ENCODE measurements at places on chromosomes 2 and 18.
A peak's percentile ranks its signal among the peaks of the same experiment; 100 is the strongest.

- no peak for DNase-seq
Observed at GRCh38 chr2:128280158-128280871, 38.4 kb downstream of the HS6ST1 start.

- peak; percentile 33 for DNase-seq
Observed at GRCh38 chr18:32930695-32931301, 158.0 kb upstream of the KLHL14 start.

DNA sequence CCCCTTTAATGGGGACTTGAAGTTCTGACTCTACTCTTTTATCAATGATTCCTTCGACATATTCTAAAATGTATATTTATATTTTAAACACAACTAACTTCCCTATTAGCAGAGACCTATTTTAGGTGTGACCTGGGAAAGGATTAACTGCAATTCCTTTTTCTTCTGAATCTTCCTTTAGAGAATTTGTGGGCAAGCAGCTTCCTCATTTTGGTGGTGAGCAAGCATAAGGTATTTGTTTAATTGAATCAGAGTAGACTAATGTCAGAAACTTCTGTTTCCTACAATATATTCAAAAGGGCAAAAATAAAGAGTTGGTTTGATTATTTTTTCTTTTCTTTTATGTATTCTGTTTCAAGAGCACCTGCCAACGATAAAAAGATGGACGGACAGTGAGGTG is 237.0 kb downstream of the IKZF2 start:
- no peak for DNase-seq

DNA sequence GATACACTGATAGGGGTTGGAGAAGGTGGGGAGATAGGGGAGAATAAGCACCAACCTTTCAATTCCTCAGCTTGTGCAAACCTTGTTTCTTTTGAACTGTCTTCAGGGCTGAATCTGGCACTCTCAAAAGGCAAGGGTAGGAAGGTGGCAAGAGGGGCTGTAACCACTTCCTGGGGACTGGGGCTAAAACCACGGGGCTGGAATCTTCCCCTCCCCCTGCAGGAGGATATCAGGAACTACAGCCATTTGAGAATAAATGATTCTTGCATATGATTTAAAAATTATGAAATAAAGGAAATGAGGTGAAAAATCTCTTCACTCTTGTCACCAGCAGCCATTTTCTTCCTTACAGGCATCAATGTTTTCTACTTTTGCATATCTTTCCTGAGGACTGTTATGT is 50.8 kb downstream of the ATOH8 start:
- peak; percentile 36 for DNase-seq

- no peak for DNase-seq
Observed at GRCh38 chr18:56982766-56983165, 164.1 kb upstream of the BOD1L2 start.

DNA sequence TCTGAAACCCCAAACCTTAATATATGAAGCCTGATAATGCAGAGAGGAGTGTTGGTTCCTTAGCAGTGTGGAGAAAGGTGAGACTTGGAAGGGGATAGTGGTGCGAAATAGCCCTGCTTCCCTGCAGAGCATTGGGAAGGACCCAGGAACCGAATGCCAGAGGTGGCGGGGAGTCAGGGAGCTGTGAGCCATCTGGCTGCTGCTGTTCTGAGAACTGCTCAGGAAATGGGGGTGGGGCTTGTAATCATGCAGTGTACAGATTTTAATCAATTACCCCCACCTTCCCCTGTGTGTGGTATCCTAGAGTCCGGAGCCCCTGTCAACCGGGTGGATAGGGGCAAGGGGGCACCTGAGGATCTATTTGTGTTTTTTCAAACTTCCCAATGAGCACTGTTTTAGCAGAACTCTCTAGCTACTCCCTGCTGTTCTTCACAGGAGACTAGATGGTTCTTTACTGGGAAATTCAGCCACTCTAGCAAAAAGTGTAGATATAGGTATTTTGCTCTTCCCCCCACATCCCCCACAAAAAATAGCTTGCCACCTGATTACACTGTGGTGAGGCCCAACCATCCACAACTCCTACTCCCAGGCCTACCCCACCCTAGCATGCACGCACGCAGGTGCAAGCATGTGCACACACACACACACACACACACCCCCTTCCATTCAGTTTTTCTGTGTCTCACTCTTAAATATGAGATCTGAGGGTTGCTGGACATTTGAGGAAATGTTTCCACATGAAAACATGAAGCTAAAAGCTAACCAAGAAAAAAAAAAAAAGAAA is 30.1 kb upstream of the MBOAT2 start:
- DNase-seq, result peak; percentile 13

DNA sequence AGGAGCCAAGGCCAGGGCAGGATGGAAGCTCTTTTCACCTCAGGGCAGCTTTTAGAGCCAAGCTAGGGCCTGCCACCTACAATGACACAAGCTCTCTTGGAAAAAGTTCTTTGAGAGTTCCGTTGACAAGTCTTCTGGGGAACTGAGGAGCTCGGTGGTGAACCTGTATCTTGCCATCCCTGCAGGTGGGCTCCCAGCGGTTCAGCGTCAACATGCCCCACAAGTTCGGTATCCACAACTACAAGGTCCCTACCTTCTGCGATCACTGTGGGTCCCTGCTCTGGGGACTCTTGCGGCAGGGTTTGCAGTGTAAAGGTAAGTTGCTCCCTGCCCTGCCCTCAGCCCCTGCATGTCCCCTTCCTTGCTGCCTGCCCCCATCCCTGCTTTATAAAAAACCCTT is 312.8 kb upstream of the EPAS1 start:
- no peak for DNase-seq

- DNase-seq, result no peak
Observed at GRCh38 chr2:64779117-64779690, 125.5 kb upstream of the SERTAD2 start.

DNA sequence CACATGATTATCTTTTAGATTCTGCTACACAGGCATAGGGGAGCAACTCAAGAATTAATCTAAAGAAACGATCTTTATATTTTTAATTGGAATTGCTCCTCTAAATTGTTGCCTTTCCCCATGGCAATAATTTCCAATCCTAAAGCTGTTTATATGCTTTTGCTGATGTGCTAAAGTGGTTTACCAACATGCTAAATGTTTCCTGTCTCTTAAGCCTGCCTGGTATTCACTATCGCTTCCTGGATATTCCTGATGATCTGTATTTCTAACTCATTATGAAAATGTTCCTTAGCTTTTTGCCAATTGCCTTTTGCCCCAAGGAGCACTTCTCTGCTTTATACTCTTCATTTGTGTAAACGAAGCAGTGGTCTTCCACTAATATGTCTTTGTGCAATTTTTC is 65.8 kb downstream of the PTPN2 start:
- DNase-seq, result no peak

GRCh38 chr2:2580341-2580740 is 249.3 kb upstream of the MYT1L start:
- no peak for DNase-seq

DNA sequence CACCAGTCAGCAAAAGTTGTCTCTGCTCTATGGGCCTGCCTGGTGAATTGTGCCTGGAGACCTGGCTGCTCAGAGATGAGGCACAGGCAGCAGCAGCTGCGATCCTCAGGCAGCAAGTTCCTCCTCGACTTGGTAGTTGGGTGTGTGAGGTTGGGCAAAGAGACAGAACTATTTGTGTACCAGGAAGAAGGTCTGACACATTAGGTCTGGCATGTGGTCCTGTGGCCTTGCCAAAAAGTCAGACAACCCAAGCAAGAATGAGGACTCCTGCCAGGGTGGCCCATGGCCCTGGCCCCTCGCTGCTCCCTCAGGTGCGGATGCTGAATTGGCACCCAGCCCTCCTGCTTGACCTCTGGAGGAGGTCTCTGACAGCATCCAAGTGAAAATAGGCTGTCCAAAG is 192.7 kb downstream of the DYSF start:
- DNase-seq, result no peak

DNA sequence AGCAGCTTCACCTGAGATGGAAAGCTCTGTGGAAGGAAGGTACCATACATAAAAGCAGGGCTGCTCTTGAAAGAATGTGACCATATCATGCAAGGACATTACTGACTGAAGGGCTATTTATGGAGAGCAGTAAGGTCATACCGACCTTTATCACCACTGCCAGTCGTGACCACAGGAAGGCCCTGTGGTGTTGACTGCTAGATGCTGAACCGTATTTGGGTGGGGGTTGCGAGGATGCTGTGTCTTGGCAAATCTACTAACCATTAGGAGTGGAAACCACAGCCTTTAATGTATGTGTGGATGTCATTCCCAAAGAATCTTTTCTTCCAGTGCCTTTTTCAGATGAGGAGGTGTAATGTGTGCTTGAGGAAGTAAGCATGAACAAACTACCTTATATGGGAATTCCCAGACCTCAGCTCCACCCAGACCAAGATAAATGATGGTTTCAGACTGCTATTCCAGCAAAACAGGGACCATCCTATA is 60.8 kb downstream of the LIMS1 start:
- peak; percentile 53 for DNase-seq

DNA sequence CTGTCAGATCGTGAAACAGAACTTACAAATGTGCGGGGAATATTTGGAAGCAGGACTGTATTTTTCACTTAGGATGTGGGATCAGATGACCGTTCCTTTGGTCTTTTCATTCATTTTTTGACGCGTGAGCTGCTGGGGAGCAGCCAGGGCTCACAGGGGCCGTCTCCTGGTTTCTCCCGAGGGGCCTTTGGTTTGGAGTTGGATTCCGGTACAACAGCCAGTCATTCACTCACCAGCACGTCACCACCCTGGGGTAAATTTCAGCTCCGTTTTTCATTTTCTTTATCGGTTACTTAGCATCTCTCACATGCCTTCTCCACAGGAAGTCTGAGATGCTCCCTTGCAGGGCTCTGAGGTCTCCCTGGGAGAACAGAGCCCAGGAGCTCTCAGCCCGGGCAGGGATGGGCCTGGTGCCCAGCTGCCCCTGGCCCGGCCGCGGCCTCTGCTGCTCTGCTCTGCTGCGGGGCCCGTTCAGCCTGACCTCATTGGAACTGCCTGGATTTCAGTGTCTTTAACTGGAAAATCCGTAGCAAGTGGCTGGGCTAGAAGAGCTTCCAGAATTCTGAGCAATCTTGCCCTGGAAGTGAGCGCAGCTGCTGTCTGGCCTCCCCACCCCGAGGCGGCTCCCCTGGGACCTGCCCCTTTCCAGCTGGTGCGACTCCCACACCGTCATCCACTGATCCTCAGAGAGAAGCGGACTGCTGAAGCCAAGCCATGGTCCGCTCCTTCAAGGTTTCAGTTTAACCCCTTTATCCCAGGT is 335.6 kb downstream of the EIPR1 start:
- DNase-seq, result no peak

- peak; percentile 12 for DNase-seq
Observed at GRCh38 chr2:181224866-181225265, 232.3 kb upstream of the ITGA4 start.

DNA sequence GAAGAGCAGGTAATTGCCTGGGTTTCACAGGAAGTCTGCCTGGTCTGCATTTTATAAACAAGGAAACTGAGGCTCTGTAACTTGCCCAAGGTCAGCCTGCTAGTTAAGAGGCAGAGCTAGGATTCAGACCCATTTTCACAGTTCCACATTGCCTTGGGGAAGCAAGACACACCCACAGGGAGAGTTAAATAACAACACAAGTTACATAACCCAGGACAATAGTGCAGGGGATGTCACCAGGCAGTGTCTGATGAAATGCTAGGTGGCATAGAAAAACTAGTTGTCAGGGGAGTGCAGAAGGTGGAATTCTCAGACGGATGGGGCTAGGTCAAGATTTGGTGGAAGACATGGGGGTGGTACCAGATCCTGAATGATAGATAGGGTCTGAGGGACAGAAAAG is 69.7 kb downstream of the PRKCE start:
- no peak for DNase-seq

GRCh38 chr18:25077038-25077943 is 274.7 kb downstream of the ZNF521 start:
- DNase-seq, result no peak

- DNase-seq, result no peak
Observed at GRCh38 chr18:68607852-68608251, 107.1 kb downstream of the TMX3 start.

- no peak for DNase-seq
Observed at GRCh38 chr2:233600386-233600785, 17.0 kb upstream of the UGT1A8 start.

- no peak for DNase-seq
Observed at GRCh38 chr18:25247725-25248124, 104.2 kb downstream of the ZNF521 start.

DNA sequence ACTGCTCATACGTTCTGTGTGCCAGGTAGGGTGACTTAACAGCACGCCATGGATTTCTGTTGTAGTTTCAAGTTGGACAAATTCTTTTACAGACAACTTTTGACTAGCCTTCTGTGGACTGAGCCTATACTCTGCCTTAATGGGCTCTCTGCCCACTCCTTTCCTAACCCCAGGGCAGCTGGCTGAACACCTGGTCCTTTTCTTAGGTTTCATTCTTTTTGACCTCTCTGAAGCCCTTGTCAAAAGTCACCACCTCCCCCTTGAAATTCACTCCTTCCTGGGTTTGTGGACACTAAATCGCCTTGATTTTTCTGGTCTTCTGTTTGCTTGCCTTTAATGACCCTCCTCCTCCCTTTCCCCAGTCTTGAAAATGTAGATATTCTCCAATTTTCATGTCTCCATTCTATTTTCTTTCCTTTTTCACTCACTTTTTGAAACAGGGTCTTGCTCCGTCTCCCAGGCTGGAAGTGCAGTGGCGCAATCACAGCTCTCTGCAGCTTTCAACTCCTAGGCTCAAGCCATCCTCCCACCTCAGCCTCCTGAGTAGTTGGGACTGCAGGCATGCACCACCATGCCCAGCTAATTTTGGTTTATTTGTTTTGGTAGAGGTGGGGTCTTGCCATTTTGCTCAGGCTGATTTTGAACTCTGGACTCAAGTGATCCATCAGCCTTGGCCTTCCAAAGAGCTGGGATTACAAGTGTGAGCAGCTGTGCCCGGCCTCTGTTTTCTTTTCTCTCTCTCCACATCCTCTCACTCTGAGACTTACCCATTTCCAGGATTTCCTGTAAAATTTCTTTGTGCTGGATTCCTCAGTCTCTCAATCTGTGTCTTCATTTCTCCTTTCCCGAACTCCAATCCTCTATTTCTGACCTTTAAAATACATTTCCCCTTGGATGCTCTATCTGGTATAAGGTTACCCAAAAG is 112.9 kb downstream of the PLB1 start:
- no peak for DNase-seq

GRCh38 chr2:166957686-166958085 is 69.4 kb downstream of the XIRP2 start:
- no peak for DNase-seq

DNA sequence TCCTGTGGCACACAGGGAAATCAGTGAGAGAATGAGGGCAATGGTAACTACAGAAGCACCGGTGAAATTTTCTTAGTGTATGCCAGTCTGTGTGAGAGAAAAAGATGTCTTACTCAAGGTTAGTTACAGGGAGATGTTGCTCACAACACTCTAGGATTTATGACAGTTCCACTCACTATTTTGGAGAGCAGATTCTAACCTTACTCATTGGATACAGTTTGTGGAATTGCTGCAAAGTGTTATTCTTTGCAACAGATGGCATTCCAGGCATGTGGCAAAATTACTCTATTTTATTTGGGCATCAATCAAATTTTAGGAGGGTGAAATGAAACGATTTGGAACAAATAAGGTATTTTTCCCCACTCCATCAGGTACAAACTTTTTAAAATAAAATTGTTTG is 449.1 kb downstream of the PIK3C3 start:
- DNase-seq, result no peak

GRCh38 chr2:64899081-64899865 is 89.9 kb upstream of the SLC1A4 start:
- DNase-seq, result no peak
